GM23248 (cell line): ENCODE measurements at places on chromosomes 1 and 21. TPM values are rescaled to one million over a fixed set of nuclear protein-coding genes. Genes with fewer than 3 reads are reported as not detected.
A peak's percentile ranks its signal among the peaks of the same experiment; 100 is the strongest.

DNA sequence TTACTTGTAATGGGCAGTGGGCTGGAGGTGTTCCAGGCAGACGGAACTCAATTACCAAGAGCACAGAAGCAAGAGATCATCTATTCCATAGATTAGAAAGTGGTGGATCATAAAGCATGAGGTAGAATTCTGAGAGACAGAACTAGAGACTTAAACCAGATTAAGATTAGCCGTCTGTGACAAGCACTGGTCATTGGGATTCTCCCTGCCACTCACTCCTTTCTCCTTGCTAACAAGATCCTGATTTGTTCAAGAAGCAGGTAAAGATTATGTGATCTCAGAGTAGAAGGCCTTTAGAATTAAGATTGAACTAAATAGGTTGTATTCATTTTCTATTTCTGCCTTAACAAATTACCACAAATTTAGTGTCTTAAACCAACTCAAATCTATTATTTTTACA is 1.5 kb upstream of the HSPA13 start:
- no peak for DNase-seq

The TBX15 gene
- 39.8 and 41.7 TPM in 2 replicates for polyA plus RNA-seq

DNA sequence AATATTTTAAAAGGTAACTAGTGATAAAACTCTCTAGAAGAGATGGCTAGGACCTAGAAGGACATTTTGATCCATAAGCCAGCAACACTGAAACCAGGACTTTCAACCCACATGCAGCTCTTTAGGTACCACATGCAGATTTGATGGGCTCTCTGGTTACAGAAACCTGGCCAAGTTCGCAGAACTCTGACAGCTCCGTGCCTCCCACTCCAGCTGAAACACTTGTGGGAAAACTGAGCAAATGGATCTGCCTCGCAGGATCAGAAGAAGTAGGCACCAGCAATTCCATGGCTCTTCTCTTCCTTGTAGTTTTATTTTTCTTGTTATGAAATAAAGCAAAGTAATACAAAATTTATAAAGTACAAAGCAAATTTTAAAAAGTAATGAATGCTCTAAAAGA is 58.5 kb downstream of the ST6GALNAC5 start:
- no peak for DNase-seq

The PDE9A gene
- polyA plus RNA-seq = not detected in 2 replicates

The MRPL39 gene
- polyA plus RNA-seq = 50.5 and 50.7 TPM in 2 replicates

DNA sequence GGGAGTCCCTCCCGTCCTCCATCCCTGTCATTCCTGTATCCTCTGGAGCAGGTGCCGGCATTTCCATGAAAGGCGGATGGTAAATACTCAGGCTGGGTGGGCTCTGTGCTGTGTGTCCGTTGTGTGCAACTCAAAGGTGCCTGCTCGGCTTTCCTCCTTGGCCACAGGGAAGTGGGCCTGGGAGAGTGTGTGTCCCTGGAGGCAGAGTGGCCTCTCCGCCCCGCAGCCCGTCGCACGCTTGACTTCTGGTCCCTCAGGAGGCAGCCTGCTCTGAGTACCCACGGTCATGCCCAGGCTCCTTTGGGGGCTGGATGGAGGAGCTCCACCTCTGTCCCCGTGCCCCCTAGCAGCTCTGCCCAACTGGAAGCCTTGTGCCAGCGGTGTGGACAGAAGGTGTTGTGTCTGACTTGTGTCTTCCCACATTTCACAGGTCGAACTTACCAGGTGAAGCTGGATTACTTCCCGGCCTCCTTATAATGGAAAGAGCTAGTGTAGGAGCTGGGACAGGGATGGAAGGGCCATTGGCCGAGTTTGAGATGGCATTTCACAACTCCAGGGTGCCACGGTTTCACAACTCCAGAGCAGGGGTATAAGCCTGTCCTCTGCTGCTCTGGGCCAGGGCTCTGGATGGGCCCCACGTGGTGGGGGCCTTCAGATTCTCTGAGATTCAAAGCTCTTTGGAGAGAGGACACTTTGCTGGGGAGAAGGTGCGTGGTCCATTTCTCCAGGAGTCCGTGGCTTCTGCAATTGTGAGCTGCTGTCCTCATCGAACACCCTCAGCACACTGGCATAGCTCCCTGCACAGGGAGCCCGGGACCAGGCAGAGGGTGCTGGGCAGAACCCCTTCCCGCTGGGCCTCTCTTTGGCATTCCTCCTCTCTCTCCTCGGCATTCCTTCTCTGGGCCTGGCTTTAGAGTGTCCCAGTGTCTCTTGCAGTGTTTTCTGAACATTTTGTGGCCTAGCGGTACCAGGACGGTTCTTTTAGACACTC is 152.7 kb upstream of the COL6A1 start:
- no peak for DNase-seq

- DNase-seq = no peak
Observed at GRCh38 chr1:107972391-107973180, 7.6 kb upstream of the VAV3 start.

GRCh38 chr1:52634111-52634510 is 1.1 kb downstream of the SHISAL2A start:
- DNase-seq = no peak

DNA sequence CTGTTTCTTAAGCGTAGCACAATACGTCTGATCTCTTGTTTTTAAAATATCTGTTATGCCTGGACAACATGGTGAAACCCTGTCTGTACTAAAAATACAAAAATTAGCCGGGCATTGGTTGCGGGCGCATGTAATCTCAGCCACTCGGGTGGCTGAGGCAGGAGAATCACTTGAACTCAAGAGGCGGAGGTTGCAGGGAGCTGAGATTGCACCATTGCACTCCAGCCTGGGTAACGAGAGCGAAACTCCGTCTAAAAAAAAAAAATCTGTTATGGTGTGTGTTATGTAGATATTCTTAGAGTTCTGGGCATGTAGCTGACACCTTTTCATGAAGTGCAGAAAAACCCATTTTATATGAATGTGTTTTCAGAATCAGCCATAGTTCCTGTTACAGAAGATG is 38.2 kb downstream of the RABGAP1L start:
- DNase-seq = no peak

DNA sequence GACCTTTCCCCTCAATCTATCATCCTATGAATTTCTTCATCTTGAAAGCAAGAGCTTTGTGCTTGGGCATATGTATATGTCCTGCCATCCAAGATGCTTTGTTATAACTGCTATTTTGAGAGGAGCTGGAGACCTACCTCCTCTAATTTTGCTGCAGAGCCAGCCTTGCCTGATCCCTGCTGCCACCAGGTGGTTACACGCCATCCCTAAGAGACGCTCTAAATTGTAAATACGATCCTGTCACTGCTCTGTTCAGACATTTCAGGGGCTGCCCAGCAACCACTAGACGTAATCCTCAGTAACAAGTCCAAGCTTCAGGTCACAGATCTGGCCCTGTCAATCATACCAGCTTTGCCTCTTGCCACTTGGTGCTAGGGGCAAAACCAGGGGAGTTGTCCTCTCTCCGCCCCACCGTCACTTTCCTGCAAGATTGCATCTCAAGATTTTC is 32.9 kb downstream of the GPA33 start:
- DNase-seq = peak; percentile 29

The TACSTD2 gene
- polyA plus RNA-seq = 1.6 and 1.8 TPM in 2 replicates

The LMOD1 gene
- polyA plus RNA-seq = 6.1 and 6.3 TPM in 2 replicates

DNA sequence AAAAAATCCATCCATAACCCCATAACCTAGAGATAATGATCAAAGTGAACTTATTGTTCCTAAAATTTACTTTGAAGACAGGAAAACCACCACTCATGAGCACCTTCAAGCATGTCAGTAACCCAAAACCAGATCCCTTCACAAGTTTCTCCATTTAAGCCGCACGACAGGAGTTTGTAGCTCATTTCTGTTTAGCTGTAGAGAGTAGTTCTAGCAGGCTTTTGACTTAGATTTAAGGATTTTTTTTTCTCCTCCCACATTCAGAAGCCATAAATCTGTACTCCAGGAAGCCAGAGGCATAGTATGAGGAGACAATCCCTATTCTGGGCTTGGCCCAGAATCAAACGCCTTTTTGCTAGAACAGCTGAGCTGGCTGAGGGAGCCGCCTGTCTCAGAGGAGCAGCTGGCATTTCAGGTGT is 25.6 kb downstream of the TOMM20 start:
- DNase-seq = no peak

GRCh38 chr1:151193856-151194255 is 3.9 kb upstream of the VPS72 start:
- peak; percentile 32 for DNase-seq

DNA sequence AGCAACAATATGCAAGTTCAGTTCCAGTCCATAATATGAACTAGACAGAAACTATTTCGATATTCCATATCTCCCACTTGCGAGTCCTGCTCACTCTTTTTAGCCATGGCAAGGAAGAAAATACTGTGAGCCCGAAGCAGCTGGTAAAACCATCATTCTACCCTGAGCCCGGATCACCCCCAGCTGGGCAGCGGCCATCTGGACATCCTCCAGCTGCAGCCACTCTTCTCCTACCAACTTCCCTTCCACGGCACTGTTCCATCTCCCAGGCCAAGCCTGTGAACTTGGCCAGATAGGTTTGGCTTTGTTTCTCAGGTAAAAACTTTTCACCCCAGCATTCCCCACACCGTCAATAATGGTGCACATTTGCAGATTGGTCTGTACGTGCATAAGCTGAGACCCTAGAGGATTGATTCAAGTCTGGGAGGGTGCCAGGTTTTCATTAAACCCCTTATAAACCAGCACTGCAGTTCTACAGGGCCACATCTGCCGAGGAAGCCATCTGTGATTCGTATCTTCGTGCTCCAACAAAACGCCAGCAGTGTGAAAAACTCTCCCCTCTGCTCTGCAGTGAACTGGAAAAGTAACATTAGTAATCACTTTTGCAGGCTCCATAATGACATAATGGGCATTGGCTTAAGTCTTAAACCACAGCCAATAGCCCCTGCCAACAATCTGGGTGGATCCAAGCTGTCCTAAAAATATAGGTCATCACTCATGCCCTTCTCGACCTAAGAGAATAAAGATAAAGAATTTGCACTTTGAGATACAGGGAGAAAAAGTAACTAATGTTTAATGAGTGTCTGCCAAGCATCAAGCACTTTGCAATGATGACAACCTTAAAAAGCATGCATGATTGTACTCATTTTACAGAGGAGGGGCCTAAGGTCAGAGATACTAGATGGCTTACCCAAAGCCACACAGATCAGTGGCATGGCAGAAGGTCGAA is 205.1 kb downstream of the PLPP3 start:
- DNase-seq = peak; percentile 59

DNA sequence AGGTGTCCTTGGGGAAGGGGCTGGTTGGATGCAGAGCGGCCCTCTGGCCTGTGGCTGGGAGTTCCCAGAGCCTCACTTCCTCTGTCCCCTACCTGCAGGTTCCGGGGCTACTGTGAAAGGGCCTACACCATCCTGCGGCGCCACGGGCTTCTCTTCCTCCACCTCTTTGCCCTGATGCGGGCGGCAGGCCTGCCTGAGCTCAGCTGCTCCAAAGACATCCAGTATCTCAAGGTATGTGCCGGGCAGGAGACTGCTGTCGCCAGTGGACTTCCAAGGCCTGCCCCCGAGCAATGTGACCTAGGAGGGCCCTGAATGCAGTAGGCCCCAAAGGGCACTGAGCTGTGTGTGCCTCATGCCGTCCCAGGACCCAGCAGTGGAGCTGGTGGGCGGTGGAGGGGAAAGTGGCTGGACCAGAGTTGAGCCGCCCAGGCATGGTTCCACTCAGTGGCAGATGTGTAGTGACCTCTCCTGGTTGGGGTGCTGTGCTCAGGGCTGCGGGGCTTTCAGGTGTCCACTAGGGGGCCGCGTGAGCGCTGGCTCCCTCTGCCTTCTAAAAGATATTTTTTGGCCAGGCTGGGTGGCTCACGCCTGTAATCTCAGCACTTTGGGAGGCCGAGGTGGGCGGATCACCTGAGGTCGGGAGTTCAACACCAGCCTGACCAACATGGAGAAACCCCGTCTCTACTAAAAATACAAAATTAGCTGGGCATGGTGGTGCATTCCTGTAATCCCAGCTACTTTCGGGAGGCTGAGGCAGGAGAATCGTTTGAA is 73.4 kb downstream of the PIK3CD start:
- DNase-seq = peak; percentile 79

GRCh38 chr1:94282143-94282711 is 44.8 kb upstream of the ARHGAP29 start:
- DNase-seq = no peak

GRCh38 chr1:113995382-113995781 is 16.1 kb downstream of the OLFML3 start:
- DNase-seq = no peak

DNA sequence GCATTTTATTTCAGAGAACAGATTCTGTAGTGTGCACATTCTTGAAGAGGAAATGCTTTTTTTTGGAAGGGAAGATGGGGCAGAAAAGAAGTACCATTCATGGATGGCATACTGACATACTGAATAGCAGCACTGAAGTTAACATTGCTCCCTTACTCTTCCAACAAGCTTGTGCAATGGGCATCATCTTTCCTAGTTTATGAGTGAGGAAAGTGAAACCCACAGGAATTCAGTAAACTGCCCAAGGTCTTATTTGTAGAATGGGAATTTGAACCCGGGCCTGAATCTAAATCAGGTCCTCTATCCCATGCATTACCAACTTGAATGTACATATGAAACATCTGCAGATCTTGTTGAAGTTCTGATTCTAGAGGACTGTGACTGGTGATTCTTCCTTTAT is 215.7 kb upstream of the FGGY start:
- no peak for DNase-seq

DNA sequence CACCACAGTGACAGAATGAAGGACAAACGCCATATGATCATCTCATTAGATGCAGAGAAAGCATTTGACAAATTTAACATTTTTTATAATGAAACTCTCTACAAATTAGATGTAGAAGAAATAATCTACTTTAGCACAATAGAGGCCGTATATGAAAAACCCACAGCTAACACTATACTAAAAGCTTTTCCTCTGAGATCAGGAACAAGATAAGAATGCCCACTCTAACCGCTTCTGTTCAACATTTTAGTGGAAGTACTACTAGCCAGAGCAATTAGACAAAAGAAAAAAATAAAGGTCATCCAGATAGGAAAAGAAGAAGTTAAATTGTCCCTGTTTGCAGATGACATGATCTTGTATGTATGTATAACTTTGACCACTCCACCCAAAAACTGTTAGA is 109.7 kb downstream of the SLC35F3 start:
- no peak for DNase-seq

DNA sequence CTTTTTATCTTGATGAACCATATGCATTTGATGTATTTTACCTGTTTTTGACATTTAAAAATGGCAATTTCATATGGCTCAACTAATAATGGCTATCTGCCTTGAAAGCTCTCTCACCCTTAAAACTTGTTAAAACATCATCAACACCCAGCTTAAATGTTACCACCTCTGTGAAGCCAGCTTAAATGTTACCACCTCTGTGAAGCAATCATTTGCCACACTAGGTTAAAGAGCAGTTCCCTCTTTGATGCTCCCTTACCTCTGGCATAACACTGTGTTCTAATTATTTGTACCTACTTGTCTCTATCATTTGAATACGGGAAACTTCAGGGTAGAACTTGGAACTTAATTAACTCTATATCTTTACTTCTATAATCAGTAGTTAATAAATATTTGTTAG is 182.0 kb downstream of the LHX8 start:
- DNase-seq = no peak
